Left colon (tissue), 2 donors: ENCODE measurements at places on chromosomes 3 and 15.

- no peak for DNase-seq
These were observed 2.1 kb upstream of the HACD2 start for GRCh38 chr3:123586968-123587367.

DNA sequence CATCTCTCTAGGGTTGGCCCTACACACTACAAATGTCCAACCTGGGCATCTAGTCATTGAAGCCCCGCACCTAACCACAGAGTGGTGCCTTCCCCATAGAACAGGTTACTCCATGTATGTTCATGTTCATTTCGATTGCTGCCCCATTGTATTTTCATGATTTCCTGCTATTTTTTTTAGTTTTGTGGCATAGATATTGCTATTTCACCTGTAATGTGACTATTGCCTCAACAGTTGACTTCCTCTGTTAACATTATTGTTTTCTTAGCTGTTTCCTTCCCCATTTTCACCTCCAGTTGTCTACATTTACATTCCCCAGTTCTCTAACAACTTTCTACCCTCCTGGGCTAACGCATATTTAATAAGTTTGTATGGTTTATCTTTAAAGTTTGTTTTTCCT lies 137.7 kb upstream of the RBMS3 start:
- no peak for DNase-seq

DNA sequence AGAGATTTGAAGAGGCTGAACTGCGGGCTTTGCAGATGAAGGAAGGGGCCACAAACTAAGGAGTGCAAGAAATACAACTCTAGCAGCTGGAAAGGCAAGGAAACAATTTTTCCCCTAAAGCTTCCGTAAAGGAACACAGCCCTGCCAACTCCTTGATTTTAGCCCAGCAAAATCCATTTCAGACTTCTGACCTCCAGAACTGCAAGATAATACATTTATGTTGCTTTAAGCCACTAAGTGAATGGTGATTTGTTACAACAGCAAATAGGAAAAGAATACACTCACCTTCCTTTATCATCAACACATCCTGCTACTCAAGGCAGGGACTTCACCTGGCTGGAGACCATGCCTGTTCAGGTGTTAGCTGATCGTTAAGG lies 119.3 kb upstream of the NR2E3 start:
- no peak for DNase-seq

GRCh38 chr3:52859686-52860423 lies 25.0 kb upstream of the MUSTN1 start:
- no peak for DNase-seq

- no peak for DNase-seq
These were observed 418 bp downstream of the ALPK3 start for GRCh38 chr15:84817466-84818081.
